ENCODE measurements at places on chromosomes 11 and 22.

- DNase-seq: peak; percentile 89
These were observed 2.3 kb downstream of the CASTOR1 start for GRCh38 chr22:30286813-30287647.

- no peak for DNase-seq
These were observed 13.0 kb downstream of the OR52K1 start for GRCh38 chr11:4495487-4495886.

GRCh38 chr22:44994399-44995104, 15.3 kb downstream of the PHF21B start:
- no peak for DNase-seq

DNA sequence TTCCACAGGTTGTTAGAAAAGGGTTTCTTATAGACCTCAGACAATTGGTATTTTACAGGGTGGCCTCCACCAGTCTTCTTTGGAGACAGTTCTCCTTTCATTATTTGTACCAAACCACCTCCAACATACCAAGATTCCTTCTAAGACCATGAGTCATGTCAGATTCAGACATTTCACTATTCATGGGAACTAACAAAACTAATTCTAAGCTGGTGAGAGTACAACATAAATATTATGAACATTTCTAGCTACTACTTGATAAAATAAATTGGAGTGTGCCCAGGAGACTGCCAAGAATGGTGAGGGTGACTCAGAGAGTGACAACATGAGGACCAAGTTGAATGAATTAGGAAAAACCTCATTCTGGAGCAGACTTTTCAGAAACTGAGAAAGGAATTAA, 494.6 kb upstream of the LRRC4C start:
- no peak for DNase-seq

DNA sequence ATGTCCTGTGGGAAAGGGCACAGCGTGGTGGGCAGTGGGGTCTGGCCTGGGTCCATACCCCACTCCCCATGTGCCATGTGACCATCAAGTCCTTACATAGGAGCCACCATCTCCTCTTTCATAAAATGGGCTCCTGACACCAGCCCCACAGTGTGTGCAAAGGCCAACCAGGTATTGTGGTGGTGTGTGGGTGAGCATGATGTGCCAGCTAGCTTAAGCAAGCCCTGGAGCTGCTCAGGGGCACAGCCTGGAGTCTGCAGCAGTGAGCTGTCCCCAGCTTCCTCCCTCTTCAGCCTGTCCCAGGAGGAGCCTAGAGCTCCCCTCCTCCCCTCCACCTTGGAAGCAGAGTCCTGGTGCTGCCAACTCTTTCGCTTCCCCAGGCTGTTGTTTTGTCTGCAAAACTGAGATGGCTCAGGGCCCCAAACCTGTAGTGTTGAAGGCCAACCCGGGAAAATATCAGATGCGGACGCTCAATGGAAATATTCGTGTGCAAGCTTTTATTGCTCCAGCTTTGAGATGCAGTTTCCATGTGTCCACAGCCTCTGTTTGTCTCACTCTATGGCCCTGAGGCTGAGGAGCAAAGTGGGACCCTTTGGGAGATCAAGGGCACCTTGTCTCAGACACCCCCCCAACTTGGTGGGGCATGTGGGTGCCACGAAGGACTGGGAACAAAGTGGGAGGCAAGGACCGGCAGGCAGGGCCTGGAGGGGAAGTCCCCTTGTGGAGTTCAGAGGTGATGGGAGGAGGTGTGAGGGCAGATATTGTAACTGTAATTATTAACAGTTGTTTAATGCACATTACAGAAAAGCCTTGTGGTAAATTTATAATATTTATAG, 92.6 kb downstream of the CTTN start:
- DNase-seq: no peak

Measured in activated T-cell treated with anti-CD3 and anti-CD28 coated beads, Interleukin-2, amount 50 U/mL, for 1 hour (primary cell).